ENCODE measurements at places on chromosomes 1 and 21.

DNA sequence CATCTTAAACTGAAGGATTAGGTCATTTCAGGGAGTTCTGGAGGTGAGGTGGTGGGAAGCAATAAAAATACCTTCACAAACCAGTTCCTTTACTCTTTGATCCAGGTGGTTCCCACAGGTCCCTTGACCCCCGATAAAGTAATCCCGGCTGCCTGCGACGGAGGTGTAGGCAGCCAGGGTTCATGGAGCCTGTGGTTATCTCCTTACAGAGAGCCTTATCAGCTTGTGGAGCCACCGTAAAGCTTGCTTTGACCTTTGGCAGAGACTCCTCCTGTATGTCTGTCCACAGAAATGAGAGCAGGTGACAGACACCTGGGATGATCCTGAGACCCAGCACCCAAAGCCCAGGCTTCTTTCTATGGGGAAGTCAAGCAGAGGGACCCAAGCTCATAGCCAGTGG, 243.4 kb downstream of the KIF26B start:
- DNase-seq, result no peak

GRCh38 chr1:177124577-177125278, 39.8 kb downstream of the ASTN1 start:
- DNase-seq, result no peak

GRCh38 chr1:150068109-150068435, 496 bp downstream of the VPS45 start:
- no peak for DNase-seq

- no peak for DNase-seq
These were observed 494.6 kb upstream of the RUNX1 start for GRCh38 chr21:35543746-35544145.

DNA sequence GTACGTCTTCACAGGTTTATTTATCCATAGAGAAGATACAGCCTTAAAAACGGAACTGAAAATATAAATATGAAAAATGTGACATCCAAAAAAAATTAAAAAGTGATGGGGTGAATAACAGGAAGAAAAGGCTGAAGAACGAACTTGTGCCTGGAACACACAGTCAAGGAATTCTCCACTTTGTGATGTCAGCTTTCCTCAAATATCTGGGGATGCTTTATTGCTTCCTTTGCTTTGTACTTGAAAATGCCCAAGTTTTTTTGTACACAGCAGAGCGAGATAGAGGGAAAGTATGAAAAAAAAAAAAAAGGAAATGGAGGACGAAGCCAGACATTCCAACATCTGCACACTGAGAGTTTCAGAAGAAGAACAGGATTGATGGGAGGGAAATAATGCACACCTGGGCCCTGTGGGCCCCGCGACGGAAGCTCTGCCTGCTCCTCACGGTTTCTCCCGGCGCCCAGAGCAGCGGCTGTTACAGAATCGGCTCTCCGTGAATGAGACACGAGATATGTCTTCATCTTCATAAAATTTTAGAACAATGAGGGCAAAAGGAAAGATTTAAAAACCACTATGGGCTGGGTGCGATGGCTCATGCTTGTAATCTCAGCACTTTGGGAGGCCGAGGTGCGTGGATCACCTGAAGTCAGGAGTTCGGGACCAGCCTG, 10.0 kb upstream of the LRRC3 start:
- no peak for DNase-seq

GRCh38 chr1:150765296-150765976, at the start of gene CTSS:
Gene CTSS (minus strand): TSS chr1:150765778. CDS start chr1:150764763, 1,015 bp downstream.
- DNase-seq, result peak; percentile 25

GRCh38 chr21:33202464-33203363, 27.0 kb upstream of the IFNAR2 start:
- DNase-seq, result no peak

DNA sequence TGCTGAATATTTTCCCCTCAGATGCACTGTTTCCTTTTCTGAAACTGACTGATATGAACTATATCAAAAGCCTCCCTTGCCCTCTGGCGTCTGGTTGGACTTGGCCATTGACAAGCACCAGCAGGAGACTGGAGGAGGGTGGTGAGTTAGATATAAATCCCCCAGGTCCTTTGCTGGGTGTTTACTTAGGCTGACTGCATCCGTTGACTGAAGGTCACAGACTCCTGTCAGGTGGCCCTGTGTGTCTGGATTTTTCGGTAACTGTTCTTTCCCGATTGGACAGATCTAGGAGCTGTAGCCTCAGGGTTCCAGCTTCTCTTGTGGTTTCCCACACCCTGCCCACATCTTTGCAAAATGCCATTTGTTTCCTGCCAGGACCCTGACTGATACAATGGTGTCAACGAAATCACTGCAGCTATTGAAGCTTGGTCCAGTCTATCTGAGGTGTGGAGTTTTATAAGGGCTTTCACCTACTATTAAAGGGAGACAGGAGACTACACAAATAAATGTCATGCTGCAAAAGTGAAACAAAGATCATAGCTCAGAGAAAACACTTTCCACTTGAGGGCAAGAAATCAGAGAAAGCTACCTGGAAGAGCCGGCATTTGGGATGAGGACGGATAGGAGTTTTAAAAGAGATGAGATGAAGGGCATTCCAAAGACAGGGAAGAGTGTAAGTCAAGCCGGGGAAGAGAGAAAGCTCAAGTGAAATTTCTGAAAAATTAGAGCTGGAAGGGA, 1.5 kb upstream of the MAGI3 start:
- DNase-seq, result no peak

- DNase-seq, result no peak
These were observed 15.3 kb upstream of the TNFSF4 start for GRCh38 chr1:173222149-173223030.

- DNase-seq, result peak; percentile 5
These were observed 1.7 kb downstream of the ANGPTL3 start for GRCh38 chr1:62599044-62599443.

DNA sequence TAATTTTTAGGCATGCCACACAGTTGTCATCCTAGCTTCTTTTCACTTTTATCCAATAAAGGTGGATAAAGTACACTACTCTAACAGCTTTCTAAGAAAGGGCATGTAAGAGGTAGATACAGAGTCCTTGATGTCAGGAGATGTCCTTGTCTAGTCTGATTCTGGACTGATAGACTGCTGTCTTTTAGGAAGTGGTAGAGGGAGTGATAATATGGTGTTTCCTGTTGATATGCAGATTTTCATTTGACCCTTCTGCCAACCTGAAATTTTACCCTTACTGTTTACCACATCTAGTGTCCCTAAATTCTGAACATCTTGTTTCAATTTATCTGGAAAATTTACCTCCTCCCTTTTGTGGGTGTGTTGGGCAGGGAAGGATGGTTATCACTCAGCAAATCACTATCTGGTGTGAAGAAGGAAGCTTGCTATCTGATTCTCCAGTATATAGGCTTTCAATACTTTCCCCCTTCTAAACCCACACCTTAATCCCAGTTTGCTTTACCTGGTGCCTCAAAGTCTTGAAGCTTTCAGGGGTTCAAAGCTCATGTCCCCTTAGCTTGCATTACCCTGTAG, 354.9 kb upstream of the SNX7 start:
- DNase-seq, result no peak

DNA sequence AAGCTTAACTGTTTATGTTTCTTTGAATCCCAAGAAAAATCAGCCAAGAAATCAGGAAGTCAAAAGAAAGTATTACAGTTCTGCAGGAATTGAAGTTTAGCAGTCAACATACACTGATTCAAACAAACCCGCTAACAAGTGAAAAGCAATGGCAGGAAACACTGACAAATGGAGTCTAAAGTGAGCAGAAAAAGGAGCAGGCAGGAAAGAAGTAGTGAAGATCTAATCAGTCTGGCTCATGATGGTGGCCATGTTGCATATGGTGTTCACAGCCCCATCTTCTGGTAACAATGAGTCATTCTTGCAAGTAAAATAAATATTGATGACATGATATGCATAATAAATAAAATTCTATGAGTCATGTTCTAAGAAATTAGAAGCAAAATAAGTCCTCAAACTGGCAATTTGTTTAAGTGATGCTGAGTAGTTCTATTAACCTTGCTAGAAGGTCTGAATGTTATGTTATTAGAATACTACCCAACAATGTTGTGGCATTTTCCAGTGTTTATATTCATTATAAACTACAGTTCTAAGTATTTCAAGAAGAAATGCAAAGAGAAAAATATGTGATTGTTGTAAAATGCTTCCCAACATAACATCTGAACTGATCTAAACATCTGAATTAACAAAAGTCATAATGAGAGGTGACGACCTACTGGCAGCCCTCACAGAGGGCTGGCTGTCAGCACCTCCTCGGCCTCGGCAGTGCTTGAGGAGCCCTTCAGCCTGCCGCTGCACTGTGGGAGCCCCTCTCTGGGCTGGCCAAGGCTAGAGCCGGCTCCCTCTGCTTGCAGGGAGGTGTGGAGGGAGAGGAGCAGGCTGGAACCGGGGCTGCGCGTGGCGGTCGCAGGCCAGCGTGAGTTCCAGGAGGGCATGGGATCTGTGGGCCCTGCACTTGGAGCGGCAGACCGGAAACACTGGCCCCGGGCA, 5.7 kb upstream of the ACBD6 start:
- peak; percentile 86 for DNase-seq

GRCh38 chr1:46458190-46458589, 31.4 kb upstream of the DMBX1 start:
- no peak for DNase-seq

DNA sequence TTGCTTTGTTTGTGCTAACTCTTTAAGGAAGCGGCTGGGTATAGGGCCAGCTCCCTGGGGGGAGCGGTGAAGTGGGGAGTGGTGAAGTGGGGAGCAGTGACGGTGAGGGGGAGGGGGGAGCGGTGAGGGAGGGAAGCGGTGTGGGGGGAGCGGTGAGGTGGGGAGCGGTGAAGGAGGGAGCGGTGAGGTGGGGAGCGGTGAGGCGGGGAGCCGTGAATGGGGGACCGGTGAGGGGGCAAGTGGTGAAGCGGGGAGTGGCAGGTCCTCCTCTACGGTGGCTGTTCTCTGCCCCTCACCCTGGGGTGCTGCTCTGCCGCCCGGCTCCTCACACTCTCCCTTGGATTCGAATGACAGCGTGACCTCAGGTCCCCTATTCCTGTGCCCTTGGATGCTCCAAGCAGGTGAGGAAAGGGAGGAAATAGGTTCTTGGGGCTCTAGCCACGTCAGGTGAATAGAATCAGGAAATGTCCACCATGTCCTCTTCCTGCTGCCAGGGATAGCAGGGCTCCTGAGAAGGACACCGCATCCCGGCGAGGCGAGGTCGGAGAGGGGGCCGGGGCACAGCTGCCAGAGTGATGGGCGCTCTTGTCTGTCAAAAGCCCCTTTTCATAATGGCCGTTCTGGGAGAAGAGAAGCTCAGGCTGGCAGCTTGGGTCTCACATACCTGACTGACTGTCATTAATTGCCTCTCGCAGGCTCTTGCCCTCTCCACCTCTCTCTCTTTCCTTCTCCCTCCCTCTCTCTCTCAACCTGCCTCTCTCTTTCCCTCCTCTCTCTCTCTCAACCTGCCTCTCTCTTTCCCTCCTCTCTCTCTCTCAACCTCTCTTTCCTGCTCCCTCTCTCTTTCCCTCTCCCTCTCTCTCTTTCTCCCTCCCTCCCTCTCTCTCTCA, 134.2 kb downstream of the PGBD5 start:
- no peak for DNase-seq

- no peak for DNase-seq
These were observed 71.4 kb upstream of the PPP2R5A start for GRCh38 chr1:212213784-212214183.

- peak; percentile 43 for DNase-seq
These were observed 8.8 kb downstream of the GIPC2 start for GRCh38 chr1:78054559-78054958.

- DNase-seq, result no peak
These were observed 87.4 kb downstream of the GREM2 start for GRCh38 chr1:240524356-240525069.

DNA sequence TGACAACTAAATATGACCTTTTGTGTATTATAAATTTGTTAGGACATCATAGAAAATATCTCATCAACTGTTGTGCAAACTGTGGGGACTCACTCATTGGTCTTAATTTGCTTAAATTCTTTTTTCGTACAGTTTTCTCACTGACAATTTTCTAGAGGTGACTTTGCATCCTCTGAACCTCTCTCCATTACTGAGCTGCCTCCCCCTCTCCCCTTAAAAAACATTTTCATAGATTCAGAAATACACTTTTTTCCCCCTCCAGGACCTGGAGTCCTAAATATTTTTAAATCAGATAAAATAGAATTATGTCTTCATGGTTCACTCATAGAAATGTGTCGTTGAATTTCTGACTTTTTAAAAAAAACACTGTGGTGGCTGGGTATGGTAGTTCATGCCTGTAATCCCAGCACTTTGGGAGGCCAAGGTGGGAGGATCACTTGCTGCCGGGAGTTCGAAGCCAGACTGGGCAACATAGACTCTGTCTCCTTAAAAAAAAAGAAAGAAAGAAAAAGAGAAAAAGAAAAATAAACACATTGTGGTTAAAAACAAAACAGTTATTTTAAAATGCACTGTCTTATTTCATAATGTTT, 1.5 kb downstream of the CNST start:
- no peak for DNase-seq

DNA sequence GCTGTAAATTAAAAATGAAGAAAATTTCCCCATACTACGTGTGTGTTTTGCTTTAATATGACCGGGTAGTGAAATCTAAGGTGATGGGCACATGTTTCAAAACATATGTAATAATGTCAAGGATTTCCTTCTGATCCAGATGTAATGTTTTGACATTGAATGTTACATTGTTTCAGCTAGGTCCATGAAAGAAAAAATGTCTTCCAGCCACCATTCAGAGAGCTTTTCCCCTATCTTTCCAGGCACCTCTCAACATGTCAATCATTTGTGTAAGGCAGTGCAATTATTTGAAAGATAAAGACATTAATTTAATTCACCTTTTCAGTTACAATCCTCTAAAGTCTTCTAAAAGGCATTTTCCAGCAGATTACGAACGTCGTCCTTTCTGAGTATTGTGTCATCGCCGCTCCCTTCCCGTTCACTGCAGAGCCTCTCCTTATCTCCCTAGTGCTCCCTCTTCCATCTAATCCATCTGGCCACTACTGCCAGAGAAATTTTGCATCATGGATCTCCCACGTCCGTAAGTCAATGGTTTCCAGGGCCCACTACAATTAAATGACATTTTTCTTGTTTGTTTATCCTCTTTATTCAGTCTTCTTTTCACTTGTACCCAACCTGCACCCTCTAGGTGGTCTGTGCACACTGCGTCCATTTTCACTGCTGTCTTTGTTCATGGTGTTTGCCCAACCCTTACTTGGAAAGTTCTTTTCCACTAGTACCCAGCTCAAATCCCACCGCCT, 1.3 kb upstream of the VAMP3 start:
- DNase-seq, result no peak

DNA sequence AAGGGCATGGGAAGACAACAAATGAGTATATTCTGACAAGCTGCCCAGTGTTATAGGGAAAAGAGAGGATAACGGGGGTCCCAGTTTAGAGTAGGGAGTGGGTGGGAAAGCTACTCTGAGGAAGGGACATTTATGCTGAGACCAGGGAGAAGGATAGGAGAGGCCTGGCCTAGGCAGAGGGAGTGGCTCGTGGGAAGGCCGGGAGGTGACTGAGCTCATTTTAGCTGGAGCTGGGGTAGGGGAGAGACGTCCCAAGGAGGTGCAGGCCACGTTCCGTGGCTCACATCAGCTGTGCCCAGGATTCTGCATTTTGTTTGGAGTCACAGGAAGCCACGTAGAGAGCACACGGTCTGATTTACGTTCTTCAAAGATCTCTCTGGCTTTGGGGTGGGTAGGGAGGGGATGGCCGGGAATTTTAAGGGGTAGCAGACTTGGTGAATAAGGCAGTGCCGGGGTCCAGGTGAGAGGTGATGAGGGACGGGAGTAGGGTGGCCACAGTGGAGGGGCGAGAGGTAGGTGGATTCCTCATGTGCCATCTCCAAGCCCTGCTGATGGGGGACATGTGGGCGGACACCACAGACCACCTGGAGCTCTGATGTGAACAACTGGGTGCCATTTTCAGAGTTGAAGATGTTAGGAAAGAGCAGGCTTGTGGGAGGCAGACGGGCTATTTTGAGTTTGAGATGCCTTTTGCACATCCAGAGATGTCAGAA, 4.7 kb downstream of the TINAGL1 start:
- no peak for DNase-seq

All from fibroblast of mammary gland (primary cell).